ENCODE measurements at places on chromosomes 12 and 14. TPM values are rescaled to one million over a fixed set of nuclear protein-coding genes. Genes with fewer than 3 reads are reported as not detected.

SYNDIG1L gene
- total RNA-seq, result not detected

PTPRR gene
- 0.17 TPM for total RNA-seq

NOVA1 gene
- total RNA-seq, result 6.2 TPM

TAS2R30 gene
- not detected for total RNA-seq

NKX2-1 gene
- 0.06 TPM for total RNA-seq

MYL6B gene
- 81.2 TPM for total RNA-seq

STXBP6 gene
- total RNA-seq, result 2.2 TPM

TSPAN8 gene
- total RNA-seq, result 0.15 TPM

SLC39A2 gene
- not detected for total RNA-seq

NFE2 gene
- total RNA-seq, result 0.24 TPM

POTEM gene
- not detected for total RNA-seq

LMBR1L gene
- 15.9 TPM for total RNA-seq

NPAS3 gene
- not detected for total RNA-seq

PUS1 gene
- total RNA-seq, result 53.0 TPM

GALNT6 gene
- total RNA-seq, result 3.0 TPM

MSI1 gene
- total RNA-seq, result 1.5 TPM

NAV3 gene
- 18.8 TPM for total RNA-seq

ISCA2 gene
- total RNA-seq, result 37.1 TPM
